ENCODE measurements at places on chromosomes 3 and 15.

DNA sequence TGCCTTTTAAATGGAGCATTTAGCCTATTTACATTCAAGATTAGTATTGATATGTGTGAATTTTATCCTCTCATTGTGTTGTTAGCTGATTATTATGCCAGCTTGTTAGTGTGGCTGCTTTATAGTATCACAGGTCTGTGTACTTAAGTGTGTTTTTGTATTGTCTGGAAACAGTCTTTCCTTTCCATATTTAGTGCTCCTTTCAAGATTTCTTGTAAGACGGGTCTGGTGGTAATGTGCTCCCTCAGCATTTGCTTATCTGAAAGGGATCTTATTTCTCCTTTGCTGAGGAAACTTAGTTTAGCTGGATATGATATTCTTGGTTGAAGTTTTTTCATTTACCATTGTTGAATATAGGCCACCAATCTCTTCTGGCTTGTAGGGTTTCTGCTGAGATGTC lies 549.0 kb downstream of the EPHA3 start:
- no peak for DNase-seq

DNA sequence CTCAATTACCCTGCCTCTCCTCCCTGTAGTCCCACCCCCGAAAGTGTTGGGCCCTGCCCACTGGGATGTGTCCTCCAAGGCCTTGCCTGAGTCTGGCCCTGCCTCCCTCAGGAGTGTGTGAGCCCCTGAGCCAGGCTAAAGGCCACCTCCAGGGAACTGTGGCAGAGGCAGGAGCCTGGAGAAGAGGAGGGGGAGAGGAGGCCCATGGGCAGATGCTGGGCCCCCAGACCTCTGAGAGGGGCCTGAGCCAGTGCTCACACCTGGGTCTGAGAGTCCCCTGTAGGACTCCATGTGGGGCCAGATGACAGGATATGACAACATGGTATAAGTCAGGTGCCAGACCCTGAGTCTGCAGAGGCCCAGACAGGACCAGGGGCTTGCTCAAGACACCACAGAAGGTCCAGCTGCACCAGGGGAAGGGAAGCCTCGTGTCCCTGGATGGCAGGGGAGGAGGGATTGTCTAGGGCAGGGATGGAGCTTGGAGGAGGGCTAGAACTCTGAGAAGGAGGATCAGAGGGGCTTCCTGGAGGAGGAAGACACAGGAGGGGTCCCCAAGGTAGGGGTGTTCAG lies 217.9 kb downstream of the TBC1D2B start:
- DNase-seq, result no peak

DNA sequence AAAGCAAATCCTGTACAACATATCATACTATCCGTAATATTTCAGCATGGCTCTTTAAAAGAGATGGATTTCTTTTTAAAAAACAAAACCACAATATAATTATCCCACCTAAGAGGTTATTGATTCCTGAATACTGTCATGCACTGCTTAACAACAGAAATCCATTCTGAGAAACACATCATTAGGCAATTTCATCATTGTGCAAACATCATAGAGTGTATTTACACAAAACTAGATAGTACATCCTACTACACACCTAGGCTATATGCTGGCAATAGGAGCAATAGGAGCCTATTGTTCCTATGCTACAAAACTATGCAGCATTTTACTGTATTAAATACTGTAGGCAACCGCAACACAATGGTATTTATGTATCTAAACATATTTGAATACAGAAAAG lies 242.0 kb downstream of the NEK10 start:
- no peak for DNase-seq

GRCh38 chr3:108124337-108125152 lies 33.7 kb upstream of the CD47 start:
- no peak for DNase-seq

DNA sequence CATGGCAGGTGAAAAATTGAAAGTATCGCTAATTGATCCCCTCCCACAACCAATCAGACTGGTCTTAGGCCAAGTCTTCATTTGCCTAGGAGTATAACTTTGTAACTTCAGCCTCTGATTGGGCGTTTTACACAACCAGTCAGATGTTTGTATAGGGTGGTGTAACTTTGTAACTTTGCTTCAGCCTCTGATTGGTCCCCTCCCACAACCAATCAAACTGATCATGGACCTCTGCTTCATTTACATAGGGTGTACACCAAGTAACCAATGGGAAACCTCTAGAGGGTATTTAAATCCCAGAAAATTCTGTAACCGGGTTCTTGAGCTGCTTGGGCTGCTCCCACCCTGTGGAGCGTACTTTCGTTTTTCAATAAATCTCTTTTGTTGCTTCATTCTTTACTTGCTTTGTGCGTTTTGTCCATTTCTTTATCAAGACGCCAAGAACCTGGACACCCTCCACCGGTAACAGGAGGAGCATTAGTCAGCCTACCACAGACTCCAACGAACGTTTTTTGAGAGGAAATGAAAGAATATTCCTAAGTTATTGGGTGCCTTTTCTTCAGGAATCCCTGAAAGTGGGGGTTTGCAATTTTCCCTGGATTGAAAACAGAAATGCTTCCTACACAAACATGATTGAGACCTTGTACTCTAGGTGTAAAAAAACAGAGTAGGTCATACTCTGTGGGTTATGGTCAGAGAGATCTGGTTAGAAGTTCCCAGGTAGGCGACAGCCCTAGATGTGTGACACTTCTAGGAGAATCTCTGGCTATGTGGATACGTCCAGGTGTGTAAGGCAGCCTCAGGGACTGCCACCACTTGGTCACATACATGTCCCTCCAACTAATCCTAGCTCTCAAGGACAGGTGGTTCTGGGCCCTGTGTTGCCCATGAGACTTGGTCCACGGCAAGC lies 5.5 kb upstream of the SACM1L start:
- no peak for DNase-seq

GRCh38 chr3:113498221-113499005 lies 16.5 kb downstream of the SPICE1 start:
- DNase-seq, result peak; percentile 55

DNA sequence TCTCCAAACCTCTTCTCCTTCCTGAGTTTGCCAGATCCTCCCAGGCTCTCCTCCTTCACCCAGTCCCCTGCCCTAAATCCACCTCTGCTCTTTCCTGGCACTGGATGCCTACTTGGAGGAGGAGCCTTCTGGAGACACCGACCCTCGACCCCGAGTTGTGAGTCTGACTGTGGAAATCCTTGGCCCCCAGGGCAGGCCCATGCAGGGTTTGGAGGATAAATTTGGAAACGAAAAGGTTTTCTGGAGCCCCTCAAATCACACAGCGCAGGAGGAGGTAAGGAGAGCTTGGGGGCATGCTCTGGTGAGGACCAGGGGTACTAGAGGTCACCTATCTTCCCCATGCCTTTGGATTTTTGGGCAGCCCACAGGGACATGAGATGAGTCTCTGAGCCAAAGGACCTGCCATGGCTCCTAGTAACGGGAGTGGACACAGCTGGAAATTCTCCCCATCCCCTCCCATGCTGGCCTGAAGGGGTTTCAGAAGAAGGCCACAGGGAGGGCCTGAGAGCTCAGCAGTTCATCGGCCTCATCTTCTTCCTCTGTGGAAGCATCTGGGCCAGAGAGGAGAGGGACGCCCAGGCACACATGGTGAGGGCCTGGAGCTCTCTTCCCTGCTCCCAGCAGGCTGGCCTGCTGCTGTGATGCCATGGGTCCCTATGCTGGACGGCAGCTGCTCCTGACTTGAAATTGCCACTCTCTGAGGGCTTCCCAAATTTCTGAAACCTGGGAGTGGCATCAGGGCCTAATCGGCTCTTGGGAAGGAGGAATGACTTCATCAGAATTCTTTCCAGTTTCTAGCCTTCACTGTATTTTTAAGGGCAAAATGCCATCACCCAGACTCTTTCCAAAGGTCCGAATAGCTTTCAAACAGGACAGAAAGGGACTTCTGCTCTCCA lies 68.6 kb upstream of the ITGA11 start:
- DNase-seq, result no peak

Measured in AG04450 (cell line).